ENCODE measurements at places on chromosomes 6 and 20.

DNA sequence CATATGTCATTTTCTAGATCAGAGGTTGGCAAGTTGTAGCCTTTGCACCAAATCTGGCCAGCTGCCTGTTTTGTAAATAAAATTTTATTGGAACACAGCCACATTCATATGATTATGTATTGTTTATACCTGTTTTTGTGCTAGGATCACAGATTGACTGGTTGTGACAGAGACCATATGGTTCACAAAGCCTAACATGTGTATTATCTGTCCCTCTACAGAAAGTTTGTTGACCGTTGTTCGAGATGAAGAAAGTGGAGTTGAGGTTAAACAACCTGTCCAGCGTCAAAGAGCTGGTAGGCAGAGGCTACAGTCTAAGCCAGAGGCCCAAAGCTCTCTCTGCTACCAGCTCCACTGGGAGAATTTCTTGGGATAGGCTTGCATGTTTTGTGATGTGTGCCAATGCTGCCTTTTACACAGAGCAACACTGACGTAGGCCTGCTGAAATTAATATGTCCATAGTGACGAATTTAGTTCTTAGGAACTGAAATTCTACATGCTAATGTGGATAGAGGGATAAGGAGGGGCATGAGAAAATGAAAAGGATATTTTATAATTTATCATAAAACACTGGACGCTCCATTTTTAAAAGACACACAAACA lies 11.7 kb upstream of the IGF2R start:
- DNase-seq = no peak

DNA sequence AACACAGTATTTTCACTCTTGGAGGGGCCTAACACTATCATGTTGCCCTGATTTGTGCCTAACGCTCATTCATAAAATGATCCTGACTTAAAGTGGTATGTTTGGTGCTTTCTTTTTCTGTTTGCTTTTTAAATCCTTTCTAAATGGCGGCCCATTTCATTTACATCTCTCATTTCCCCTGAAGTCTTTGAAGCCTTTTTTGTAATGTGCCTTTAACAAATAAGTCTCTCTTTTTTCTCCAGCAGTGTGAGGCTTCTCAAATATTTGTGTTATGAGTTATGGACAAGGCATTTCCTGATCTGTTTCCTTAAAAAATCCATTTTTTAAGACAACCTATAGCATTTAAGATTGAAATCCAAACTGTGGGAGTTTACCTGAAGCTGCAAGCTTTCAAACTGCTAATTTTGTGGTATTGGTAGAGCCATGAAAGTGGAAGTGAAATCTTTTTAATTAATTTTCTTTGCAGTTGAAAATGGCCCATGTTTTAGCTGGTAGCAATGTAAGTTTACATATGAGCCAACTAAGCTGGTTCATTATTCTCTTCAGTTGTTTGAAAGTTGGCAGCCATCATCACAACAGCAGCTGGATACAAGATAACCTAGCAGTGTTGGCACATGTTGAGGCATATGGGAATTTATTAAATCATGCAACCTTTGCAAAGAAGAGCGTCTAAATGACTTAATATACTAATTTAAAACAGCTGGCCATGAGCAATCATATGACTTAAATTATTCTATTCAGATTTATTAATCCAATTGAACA lies 469.7 kb downstream of the CDKAL1 start:
- peak; percentile 67 for DNase-seq

DNA sequence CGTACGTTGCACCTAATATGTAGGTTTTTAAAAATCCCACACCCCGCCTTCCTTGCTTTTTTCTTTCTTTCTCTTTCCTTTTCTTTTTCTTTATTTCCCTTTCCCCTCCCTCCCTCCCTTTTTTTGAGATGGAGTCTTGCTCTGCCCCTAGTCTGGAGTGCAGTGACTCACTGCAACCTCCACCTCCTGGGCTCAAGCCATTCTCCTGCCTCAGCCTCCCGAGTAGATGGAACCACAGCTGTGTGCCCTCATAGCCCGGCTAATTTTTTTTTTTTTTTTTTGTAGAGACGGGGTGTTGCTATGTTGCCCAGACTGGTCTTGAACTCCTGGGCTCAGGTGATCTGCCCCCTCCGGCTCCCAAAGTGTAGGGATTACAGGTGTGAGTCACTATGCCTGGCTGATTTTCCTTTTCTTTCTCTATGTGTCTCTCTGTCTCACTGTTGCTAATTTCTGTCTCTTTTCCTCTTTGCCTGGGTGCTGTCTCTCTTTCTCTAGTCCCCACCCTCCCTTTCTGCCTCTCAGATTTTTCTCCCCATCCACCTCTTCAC lies 61.2 kb downstream of the SRC start:
- peak; percentile 47 for DNase-seq

GRCh38 chr6:79042088-79042798 lies 35.8 kb downstream of the PHIP start:
- no peak for DNase-seq

GRCh38 chr20:4585104-4585753 lies 136.5 kb upstream of the PRND start:
- DNase-seq = peak; percentile 61

DNA sequence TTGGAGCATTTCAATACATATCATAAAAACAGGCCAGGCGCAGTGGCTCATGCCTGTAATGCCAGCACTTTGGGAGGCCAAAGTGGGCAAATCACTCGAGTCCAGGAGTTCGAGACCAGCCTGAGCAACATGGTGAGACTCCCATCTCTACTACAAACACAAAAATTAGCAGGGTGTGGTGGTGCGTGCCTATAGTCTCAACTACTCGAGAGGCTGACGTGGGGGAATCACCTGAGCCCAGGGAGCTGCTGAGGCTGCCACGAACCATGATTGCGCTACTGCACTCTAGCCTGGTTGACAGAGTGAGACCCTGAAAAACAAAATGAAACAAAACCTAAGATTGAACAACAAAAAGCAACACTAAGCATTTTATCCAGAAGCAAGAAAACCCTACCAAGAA lies 47.2 kb downstream of the BACH2 start:
- DNase-seq = no peak

DNA sequence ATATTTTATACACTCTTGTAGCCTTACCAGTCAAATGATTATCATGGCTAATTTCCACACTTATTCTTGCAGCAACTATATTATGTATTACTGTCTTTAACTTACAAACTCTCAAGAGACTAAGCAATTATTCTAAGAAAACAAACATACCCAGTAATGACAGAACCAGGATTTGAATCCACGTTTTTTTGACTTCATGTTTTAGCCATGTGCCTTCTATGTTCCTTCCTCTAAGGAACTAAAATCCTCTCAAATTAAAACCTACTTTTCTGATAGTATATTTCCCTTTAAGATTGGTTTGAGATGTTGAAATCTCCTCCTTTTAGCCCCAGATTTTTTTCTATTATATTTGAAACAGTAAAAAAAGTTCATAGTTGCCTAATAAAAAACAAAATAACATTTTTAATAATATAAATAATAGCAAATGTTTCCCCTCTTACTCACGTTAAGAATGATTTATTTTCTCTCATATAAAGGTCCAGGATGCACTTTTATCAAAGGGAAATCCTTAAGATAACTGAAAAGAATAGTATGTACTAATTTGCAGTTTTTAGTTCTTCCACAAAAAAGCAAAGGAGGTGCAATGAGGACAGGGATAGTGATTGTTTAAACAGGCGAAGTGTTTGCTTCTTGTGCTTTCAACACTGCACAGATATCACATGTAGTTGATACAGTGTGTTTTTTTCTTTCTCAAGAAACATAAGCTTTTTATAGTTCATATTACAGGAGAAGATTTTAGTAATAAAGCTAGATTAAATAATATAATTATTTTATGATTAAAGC lies 54.0 kb downstream of the VTA1 start:
- DNase-seq = no peak
